ENCODE measurements at places on chromosomes 1 and 21.

- DNase-seq: peak; percentile 37
Observed at GRCh38 chr1:33004613-33005012, 32.1 kb downstream of the AK2 start.

DNA sequence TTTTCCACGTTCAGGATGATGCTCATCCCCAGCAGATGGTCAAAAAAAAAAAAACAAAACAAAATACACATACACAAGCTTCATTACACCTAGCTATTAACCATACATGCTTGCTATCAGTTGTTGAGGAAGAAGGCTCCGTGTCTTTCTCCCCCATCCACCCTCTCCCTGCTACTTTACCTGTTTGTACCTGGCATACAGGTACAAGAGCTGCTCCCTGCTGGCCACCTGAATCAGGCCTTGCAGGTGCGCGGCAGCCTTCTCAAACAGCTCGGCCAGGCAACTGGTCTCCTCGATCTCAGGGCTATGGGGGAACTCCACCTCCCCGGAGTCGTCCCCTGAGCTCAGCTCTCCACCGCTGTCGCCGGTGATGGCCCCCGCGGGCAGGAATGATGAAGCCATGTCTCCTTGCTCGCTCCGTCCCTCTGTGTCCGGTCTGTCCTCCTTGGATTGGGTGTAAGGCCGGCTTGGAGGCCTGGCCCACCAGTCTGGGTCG is 464 bp downstream of the ACBD6 start:
- DNase-seq: no peak

DNA sequence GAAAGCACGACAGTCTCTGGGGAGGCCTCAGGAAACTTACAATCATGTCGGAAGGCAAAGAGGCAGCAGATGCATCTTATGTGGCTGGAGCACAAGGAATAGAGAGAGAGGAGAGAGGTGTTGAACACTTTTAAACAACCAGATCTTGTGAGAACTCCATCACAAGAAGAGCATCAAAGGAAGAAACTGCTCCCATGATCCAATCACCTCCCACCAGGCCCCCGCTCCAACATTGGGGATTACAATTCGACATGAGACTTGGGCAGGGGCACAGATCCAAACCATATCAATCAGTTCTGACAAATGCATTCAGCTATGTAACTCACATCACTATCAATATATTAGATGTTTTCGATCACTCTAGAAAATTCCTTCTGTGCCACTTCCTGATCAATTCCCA is 37.6 kb downstream of the ETS2 start:
- no peak for DNase-seq

- peak; percentile 83 for DNase-seq
Observed at GRCh38 chr21:41879190-41879998, at the start of gene PRDM15. Gene PRDM15, minus strand, starts transcription at chr21:41879344. Its CDS starts 18,981 bp downstream, at chr21:41860363.

GRCh38 chr1:200890818-200891773 is 3.6 kb upstream of the INAVA start:
- peak; percentile 39 for DNase-seq

GRCh38 chr1:155962599-155963211 is 15.6 kb downstream of the ARHGEF2 start:
- DNase-seq: peak; percentile 54

- DNase-seq: peak; percentile 47
Observed at GRCh38 chr21:35909456-35910223, 150.7 kb downstream of the SETD4 start.

- no peak for DNase-seq
Observed at GRCh38 chr1:91789273-91789997, 96.5 kb downstream of the TGFBR3 start.

GRCh38 chr21:31445137-31445536 is 101.1 kb upstream of the TIAM1 start:
- DNase-seq: no peak

DNA sequence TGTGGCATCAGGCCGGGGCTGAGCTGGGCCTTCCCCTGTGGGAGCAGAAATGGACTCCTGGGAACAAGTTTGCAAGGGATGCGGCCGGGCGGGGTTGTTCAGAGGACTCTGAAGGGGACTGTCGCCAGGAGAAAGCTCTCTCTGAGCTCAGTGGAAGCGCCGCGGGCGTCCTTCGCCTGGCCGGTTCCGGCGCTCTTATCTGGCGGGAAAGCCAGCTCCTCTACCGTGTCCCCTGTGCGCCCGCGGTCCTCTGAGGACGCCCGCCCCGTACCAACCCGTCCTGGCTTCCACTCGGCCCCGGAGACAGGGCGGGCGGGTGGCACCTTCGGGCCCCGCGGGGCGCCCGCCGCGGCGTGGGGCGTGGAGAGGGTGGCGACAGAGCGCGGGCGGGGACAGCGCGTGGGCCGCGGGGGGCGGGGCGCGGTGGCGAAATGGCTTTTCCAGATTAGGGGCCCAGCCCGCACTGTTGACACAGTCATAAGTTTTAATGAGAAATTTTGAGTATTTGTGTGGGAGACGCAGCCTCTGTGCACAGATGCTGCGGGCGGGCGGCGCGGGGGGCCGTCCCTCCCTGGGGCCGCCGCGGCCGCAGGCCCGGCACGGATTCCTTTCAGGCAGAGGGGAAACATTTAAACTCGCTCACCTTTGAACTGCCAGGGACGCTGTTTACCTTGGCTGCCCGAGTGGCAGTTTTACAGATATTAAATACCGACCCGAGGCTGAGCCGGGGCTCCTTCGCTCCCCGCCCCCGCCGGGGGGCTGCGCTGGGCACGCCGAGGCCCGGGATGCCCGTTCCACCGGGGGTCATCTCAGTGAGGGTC is 70.2 kb downstream of the FOXD2 start:
- DNase-seq: no peak

- DNase-seq: no peak
Observed at GRCh38 chr1:66438501-66438900, 95.5 kb upstream of the SGIP1 start.

- DNase-seq: no peak
Observed at GRCh38 chr1:18668046-18668445, 37.4 kb downstream of the PAX7 start.

GRCh38 chr1:151067185-151067584 is 3.4 kb upstream of the GABPB2 start:
- no peak for DNase-seq

GRCh38 chr1:209837671-209838070 is 9.9 kb downstream of the UTP25 start:
- DNase-seq: no peak

GRCh38 chr1:31373897-31374486 is 1.1 kb upstream of the FABP3 start:
- DNase-seq: no peak

DNA sequence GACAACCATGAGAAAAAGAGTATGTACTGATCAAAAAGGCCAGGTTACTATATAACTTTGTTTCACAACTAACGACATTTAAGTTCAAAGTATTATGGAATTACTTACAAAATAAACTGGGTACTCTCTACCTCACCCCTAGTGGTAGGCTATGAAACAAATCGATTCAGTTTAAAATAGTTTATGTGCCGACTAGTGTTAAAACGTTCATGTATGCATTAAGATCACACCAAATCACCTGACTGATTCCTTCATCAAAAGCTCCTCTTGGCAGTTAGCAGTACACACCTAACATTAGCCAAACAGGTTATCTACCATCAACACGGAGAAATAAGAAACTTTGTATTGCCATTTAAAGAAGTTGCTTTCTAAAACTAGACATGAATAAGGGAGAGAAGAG is 137.1 kb downstream of the AKT3 start:
- no peak for DNase-seq

DNA sequence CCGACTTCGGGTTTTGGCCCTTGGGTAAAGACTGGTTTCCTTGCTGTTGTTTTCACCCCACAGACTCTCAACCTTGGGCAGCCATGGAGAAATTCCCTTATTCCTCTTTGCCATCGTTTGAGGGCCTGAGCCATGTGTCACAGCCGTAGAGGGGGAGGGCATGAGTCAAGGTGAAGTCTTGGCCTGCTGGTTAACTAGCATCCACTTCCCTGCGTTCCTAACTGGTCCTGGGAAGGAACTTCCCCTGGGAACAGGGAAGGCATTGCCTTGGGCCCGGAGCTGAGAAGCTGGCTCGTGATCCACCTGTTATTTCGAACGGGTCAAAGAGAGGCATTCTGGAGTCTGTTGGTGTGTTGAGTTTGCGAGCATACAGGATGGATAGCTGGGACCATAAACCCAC is 464.9 kb downstream of the CAMTA1 start:
- DNase-seq: no peak
